EH (cell line): ENCODE measurements at places on chromosomes 5 and 9.

DNA sequence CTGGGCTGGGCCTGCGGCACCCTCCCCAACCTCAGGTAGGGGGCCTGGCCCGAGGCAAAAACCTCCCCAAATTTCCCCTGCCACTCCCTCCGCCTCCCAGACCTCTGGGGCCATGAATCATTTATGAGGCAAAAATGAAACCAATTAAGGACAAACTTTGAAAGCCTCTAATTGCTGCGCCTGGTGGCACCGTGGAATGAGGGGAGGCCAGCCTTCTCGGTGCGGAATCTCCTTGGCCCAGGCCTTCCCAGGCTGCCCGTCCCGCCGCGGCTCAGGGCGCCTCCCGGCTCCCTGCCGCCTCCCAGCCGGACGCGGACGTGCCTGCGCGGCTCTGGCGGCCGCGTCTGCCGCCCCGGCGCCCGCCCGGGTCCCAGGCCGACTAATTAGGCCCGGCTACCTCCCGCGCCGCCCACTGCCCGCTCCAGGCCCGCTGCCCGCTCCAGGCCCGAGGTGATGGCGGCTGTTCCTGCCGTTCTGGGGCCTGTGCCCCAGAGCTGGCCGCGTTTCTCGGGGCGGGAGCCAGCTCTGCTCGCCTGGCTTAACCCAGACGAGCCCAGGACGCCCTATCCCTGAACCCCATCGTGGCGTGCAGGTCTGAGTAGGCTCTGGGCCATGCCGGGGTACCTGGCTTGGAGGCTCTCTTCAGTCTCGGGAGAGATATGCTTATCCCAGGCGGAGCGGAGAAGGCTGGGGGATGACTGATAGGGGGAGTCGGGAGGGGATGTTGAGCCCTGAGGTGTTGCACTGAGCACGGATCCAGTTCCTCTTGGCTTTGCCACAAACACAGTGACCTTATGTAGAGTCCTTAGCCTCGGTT is 20.1 kb downstream of the CXXC5 start:
- peak; percentile 85 for DNase-seq

GRCh38 chr5:137320056-137321045 is 178.8 kb downstream of the SPOCK1 start:
- DNase-seq, result peak; percentile 78

DNA sequence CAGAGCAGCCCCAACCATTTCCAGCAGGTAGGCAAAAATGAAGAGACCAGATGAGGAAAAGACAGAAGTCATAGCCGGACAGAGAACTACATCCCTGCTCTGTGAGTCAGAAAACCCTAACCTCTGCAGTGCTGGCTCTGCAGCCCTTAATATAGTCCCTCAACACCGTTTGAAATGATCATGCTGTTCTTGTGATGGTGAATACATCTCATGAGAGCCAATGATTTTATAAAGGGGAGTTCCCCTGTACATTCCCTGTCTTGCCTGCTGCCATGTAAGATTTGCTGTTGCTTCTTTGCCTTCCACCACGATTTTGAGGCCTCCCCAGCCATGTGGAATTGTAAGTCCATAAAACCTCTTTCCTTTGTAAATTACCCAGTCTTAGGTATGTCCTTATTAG is 216.8 kb upstream of the RFX3 start:
- no peak for DNase-seq

GRCh38 chr5:176553260-176554085 is 4.3 kb downstream of the CDHR2 start:
- DNase-seq, result no peak

DNA sequence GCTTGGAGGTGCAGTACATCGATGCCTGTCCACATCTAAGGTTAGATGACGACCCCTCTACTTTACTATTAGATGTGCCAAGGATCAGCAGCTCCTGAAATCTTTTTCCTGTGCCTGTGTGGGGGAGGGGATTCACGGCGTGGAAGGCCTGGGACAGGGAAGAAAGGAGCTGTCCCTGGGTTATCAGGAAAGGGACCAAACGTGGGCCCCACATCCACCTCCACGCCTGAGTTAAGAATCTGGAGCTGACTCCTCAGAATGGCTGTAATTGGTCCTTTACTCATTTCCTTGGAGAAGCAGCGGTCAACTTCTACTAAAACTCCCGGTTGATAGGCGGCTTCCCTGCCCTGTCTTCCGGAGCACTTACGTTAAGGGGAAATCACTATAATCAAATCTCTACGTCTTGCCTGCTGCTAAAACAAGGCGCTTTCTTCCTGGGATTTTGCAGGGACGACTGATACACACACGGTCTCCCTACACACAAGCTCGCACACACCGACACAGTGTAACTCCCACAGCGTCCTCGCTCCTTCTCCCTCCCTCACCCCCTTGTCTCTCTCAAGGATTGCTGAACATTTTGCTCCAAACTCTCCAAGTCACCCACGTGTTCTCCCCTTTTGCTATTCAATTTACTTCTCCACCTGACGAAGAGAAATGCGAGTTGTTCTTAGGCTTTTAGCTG is 1.4 kb downstream of the PDE4D start:
- DNase-seq, result peak; percentile 7

GRCh38 chr9:92607088-92607487 is 62.8 kb downstream of the IPPK start:
- DNase-seq, result peak; percentile 75

GRCh38 chr5:142600611-142601358 is 85.1 kb downstream of the FGF1 start:
- DNase-seq, result peak; percentile 94

GRCh38 chr5:78574131-78574673 is 74.4 kb downstream of the LHFPL2 start:
- DNase-seq, result peak; percentile 57

DNA sequence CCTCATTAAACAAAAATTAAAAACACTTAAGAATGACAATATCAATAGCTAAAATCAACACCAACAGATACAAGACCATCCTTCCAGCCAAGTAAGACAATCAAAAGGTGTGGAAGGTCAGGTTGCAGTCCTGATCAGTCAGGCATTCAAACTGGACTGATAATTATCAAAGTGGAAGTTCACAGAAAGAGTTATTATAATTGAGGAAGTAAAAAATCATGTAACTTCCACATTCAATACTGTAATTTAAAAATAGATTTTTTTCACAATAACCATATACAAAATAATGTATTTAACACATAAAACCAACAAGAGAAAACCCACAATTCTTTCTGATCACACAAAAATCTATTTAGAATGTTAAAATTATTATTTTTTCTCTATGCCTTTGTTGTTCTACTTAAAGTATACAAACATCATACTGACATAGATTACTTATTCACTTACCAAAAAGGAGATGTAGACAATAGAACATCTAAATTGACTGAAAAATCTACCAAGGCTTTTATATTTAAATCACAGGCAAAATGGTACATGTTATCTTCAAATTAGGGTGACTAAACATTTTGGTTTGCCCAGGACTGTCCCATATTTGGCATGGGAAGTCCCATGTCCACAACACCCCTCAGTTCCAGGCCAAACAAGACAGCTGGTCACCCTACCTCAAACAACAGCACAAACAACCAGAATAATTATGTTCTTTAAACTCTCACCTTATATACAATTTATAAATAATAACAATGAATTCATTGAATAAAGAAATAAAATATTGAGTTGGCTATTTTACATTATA is 142.5 kb upstream of the SLC24A2 start:
- no peak for DNase-seq

GRCh38 chr9:132993511-132993939 is 15.0 kb downstream of the GFI1B start:
- DNase-seq, result no peak

DNA sequence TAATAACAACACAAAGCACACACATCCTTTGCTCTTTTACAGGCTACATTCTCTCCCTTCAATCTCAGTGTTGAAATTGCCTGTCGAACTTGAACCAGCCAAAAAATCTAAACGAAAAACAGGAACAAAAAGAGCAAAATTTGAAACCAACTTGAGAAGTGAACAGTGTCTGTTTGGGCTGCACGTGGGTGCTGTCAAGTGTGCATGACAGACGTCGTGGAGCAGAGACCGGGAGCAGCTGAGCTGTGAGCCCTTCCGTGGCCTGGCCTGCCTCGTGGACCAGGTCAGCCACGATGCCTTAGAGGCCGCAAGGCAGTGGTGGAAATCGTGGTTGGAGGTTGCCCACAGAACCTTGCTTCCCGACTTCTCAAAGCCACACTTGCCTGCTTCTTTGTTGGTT is 34.8 kb upstream of the DENND1A start:
- DNase-seq, result no peak

DNA sequence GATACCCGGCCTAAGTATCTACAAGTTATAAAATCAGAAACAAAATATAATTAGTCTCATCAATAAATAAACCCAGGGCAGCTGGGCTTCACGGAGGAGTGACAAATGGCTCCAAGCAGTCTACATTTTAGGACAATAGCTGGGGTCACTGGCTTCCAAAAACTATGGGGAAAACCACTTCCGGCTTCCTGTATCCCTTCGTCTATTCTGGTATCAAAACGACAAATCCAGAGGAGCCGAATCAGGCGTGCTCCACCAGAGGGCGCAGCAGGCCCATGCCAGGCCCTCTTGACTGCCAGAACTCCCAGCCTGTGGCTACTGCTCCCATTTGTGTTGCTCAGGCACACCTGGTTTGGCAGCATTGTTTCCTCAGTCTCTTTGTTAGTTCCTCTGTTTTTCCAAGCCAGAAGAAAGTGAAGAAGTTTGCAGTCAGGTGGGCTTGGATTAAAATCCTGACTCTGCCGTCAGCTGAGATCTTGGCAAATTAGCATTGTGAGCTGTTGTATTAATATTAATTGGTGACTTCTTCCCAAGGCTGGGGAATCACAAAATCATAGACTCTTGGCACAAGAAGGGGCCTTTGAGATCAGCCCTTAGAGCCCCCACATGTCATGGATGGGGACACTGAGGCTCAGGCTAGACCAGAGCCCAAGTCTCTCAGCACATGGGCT is 11.6 kb upstream of the RAB14 start:
- peak; percentile 89 for DNase-seq

GRCh38 chr5:171857489-171857876 is 71.9 kb downstream of the SMIM23 start:
- no peak for DNase-seq

DNA sequence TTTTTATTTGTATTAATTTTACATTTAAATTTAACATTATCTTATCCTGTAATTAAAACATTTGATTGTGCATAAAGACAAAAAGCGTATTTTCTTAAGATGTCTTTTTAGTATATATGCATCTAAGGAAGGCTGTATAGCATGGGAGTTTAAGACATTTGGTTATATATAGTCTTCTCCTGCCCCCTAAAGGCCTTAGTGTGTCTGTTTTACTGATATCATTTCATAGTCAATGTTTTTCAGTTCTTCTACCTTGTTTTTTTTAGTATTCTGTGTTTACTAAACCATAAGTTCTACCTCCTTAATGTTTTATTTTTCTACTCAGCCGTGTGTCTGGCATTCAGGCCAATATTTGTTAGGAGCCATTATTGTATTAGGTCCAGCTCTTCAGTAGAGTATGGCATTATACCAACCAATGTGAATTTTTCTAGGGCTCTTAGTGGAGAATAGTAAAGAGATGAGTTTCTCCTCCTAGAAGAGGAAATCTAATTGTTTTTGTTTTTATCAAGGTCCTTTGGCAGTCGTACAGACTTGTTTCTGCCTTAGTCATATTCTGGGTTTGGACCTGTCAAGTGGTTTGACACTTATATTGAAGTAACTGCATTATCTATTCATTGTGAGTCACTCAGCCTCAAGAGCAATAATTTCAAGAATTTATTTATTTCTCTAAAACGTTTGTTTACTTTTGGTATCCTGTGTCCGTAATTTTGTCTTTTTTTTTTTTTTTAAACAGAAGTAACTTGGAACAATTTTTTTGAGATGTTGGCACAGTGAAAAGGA is 74.8 kb downstream of the SLF1 start:
- peak; percentile 93 for DNase-seq

DNA sequence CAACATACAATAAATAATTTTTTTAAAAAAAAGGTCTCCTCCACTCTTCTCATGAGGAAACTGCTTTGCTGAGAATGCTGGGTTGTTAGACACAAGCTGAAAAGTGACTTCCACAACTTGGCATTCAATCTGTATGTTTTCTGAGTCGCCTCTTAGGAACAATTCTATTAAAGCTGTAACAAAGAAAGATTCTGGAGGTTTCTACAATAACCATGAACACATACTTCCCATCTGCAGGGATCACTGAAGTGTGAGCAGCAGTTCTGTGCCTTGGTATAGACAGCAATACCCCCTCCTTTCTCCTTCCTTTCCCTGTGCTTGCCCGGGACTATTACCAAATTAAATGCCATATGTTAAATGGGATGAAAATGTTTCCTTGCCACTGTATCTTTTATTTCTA is 1.5 kb downstream of the DIRAS2 start:
- DNase-seq, result no peak
